Activated CD8-positive, alpha-beta memory T cell treated with anti-CD3 and anti-CD28 coated beads for 1 hour (primary cell): ENCODE measurements at places on chromosomes 1 and 21.

GRCh38 chr1:45913183-45913683 is 109.8 kb downstream of the MAST2 start:
- DNase-seq = no peak

DNA sequence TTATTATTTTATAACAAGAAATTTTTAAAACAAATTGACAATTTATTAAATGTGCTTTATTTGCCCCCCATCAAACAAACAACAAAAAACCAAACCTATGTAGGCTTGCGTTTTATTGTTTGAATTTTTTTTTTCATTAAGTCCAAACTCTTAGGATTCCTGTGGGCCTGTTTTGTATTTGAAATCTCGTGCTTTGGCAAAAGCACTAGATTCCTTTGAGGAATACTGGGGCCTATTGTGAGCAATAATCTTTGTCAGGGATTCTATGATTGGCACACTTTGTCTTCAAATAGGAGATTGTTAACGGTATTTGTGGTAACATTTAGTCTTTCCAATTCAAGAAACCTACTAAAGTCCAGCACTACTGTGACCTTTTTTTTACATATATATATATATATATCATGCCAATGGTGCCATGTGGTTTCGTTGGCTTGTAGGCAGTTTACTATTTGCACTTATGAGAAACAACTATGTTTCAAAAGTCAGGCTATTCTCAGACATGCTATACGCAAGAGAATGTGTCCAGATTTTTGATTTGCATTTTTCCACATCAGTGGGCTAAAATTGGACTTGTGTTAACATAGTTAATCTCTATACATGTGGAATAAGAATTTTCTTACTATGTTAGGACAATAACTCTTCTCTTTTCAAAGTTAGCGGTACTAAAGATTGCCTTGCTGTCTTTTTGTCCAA is 70.4 kb upstream of the GREM2 start:
- no peak for DNase-seq

DNA sequence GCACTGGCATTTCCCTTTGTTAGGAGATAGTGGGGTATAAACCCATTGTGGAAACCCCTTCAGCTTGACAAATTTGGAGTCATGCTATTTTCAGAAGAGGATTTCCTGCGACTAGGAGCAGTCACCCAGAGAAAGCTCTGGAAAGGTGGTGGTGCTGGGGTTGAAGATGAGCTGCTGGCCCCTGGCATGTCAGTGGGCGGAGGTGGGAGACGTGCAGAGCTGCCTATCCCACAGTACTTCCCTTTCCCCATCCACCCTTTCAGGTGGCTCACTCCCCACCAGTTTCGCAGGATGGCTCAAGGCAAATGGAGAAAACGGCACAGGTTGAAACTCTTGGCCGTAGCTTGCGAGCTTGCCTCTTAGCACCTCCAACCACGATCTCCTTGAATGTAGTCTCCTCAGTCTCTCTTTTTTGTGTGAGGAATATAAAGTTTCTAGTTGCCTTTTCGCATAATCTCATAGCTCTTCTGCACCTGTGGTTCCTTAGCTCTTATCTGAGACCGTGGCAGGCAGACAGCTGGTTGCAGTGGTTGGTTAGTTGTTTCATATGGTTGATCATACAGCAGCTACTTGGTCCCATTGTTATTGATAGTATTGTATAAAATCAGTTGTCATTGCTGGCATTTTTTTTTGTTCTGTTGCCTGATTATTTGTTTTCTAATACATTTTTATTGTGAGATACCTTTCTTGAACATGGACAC is 48.2 kb downstream of the ADARB1 start:
- DNase-seq = no peak

GRCh38 chr21:46184625-46185555 is 631 bp upstream of the SPATC1L start:
- DNase-seq = peak; percentile 57

DNA sequence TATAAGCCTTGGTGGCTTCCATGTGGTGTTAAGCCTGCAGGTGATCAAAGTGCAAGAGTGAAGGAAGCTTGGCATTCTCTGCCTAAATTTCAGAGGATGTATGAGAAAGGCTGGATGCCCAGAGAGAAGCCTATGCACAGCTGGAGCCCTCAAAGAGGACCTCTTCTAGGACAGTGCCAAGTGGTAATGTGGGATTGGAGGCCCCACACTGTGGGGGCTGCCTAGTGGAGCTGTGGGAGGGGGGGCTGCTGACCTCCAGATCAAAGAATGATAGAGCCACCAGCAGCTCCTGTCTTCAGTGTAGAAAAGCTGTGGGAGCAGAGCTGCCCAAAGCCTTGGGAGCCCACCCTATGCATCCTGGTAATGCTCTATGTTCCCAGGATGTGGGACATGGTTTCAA is 1512.7 kb upstream of the TPTE start:
- DNase-seq = no peak

- DNase-seq = no peak
These were observed 1671.1 kb downstream of the MRPL39 start for GRCh38 chr21:23936224-23936623.

DNA sequence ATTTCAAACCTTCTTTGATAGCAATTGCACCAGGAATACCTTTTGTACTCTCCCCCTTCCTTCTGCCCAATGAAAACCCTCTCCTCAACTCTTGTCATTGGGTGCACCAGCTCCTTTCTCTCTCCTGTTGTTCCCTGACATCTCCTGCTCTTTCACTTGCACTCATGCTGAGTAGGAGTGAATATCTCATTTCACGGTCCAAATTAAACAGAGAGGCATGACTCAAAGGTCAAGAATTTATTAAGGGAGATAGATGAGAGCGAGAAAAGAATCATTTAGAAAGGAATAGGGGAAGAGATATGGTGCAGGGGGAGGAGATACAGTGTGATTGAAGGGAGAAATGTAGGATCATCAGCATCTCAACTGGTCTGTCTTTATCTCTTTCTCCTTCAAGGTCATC is 22.1 kb downstream of the AIM2 start:
- no peak for DNase-seq

DNA sequence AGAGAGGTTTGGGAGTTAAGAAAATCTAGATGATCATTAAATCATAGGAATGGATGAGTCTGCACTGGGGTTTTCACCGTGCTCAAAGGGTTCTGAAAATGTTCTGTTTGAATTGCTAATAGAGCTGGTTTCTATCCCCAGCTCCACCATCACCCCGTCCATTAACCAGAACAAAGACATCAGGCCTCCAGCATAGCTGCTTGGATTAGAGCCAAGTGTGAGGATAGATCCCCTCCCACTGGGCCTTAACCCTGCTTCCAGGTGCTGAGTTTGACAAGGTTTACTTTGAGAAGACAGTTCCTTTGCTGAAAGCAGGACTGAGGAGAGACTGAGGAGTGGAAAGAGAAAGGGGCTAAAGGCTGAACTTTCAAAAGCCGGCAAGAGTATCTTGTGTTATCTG is 48.3 kb downstream of the MPZL1 start:
- DNase-seq = no peak

DNA sequence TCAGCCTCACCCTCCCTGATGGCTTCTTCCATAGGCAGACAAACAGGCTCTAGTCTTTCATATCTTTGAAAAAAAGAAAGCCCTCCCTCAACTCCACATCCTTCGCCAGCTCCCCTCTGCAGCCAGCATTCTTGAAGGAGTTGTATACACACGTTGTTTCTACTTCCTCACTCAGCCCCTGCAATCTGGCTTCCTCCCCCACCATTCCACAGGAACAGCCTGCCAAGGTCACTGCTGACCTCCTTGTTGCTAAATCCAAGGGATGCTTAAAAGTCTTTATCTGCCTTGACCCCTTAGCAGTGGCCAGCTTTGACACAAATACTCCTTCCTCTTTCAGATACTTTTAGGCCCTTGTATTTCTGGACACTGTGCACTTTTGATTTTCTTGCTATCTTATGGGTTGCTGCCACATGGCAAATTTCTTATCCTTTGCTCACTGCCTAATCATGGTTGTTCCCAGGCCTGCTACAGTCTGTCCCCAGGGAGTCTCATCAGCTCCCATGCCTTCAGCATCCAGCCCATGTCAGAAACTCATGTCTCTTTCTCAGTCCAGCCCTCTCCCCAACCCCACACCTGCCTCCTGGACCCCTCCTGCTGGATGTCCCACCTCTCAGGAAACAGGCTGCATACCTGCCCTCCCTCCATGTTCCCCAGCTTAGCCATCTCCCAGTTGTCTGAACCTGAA is 8.3 kb downstream of the FAM229A start:
- no peak for DNase-seq

- DNase-seq = no peak
These were observed 18.7 kb downstream of the PSMB4 start for GRCh38 chr1:151418081-151418480.

- DNase-seq = no peak
These were observed 389.7 kb downstream of the PTPRU start for GRCh38 chr1:29626066-29626465.
